Upper lobe of left lung (tissue), 6 donors: ENCODE measurements at places on chromosomes 1 and 21.

DNA sequence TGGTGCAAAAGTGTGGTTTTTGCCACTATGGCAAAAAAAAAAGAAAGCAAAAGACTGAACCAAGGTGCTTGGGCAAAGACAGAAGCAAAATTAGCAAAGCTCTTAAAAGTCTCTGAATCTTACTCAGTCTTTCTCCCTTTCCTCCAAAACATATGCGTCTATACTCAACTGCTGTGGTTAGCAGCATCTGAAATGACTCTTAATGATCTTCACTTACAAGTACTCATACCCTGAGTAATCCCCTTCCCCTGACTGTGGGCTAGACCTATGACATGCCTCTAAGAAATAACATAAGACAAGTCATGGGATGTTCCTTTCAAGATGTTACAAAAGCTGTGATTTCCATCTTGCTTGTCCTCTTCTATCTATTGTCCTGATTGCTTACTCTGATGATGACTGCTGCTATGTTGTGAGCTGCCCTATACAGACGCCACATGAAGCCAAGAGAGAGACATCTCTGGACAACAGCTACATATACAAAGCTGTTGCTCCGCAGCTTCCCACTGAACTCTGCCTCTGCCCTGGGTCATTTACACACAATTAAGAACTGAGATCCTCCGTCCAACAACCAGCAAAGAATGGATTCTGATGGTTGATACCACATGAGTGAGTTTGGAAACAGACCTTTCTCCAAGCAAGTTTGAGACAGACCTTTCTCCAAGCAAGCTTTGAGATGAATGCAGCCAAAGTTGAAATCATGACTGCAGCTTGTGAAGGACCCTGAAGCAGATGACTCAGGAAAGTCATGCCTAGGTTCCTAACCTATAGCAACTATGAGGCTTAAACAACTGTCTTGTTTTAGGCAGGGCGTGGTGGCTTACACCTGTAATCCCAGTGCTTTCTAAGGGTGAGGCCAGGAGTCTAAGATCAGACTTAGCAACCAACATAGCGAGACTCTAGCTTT lies 55.2 kb downstream of the PUM1 start:
- no peak overlapping the region for H3K27ac ChIP-seq
- H3K4me1 ChIP-seq, result peaks cover 30% of the 10 kb centered on the region
- H3K27me3 ChIP-seq, result no peaks in the 10 kb centered on the region
- no peaks in the 10 kb centered on the region for H3K36me3 ChIP-seq
- DNase-seq, result no peak

- no peaks in the 10 kb centered on the region for H3K27me3 ChIP-seq
- no peak overlapping the region for H3K4me3 ChIP-seq
- H3K4me1 ChIP-seq, result no peaks in the 10 kb centered on the region
- H3K27ac ChIP-seq, result no peak overlapping the region
- no peak for DNase-seq
- H3K36me3 ChIP-seq, result no peaks in the 10 kb centered on the region
Observed at GRCh38 chr1:30099587-30100523, 623.5 kb downstream of the MATN1 start.

DNA sequence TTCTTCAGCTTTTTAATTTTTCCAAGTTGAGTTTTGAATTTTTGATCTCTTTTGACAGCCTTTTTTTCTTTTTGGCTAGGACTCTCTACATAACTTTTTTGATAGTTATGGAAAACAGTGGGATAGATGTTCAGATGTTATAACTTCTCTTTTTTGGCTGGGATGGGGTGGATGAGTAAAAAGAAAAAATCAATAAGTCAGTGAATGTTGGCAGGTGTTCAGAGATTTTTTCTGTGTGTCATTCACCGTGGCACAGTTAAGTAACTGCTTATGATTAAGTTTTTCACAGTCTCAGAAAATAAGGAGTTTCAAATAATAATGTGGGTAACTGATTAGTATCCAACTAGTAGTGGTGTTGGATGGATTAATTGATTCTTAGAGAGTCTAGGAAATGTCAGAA lies 24.0 kb downstream of the HS2ST1 start:
- no peaks in the 10 kb centered on the region for H3K36me3 ChIP-seq
- no peak for DNase-seq
- H3K4me1 ChIP-seq, result no peaks in the 10 kb centered on the region
- no peaks in the 10 kb centered on the region for H3K27me3 ChIP-seq
- no peak overlapping the region for H3K27ac ChIP-seq

DNA sequence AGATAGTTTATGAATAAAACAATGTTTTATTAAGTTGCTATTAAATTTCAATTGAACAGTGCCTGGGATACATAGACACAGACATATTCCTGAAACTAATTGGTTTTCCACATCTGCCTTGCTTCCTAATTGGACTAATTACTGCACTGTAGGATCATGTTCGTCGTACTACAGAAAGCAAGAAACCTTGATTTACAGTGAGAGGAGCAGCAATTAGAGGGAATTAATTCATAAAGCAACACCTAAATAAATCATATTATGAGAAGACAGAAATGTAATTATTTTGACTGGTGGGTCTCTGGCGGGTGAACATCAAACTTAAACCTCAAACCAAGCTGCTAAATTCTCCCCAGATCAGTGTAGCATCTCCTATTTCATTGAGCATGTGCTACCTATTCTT lies 124.6 kb upstream of the CAMK1G start:
- no peaks in the 10 kb centered on the region for H3K36me3 ChIP-seq
- H3K27ac ChIP-seq, result no peak overlapping the region
- no peak for DNase-seq
- H3K27me3 ChIP-seq, result no peaks in the 10 kb centered on the region

GRCh38 chr1:157315544-157315943 lies 177.3 kb upstream of the ETV3 start:
- no peaks in the 10 kb centered on the region for H3K4me1 ChIP-seq
- no peaks in the 10 kb centered on the region for H3K27me3 ChIP-seq
- H3K4me3 ChIP-seq, result no peak overlapping the region
- no peak overlapping the region for H3K27ac ChIP-seq
- no peak for DNase-seq

- H3K27ac ChIP-seq, result no peak overlapping the region
- no peaks in the 10 kb centered on the region for H3K36me3 ChIP-seq
Observed at GRCh38 chr1:81542196-81542595, 258.5 kb upstream of the ADGRL2 start.

- H3K27me3 ChIP-seq, result no peaks in the 10 kb centered on the region
- no peaks in the 10 kb centered on the region for H3K36me3 ChIP-seq
- H3K27ac ChIP-seq, result no peak overlapping the region
- no peaks in the 10 kb centered on the region for H3K4me1 ChIP-seq
Observed at GRCh38 chr1:211487082-211487481, 4.9 kb downstream of the RD3 start.

GRCh38 chr1:235624721-235625333 lies 24.8 kb downstream of the GNG4 start:
- no peak overlapping the region for H3K27ac ChIP-seq
- no peak for DNase-seq
- H3K36me3 ChIP-seq, result no peaks in the 10 kb centered on the region
- no peaks in the 10 kb centered on the region for H3K4me1 ChIP-seq
- H3K27me3 ChIP-seq, result no peaks in the 10 kb centered on the region
- no peak overlapping the region for H3K4me3 ChIP-seq

DNA sequence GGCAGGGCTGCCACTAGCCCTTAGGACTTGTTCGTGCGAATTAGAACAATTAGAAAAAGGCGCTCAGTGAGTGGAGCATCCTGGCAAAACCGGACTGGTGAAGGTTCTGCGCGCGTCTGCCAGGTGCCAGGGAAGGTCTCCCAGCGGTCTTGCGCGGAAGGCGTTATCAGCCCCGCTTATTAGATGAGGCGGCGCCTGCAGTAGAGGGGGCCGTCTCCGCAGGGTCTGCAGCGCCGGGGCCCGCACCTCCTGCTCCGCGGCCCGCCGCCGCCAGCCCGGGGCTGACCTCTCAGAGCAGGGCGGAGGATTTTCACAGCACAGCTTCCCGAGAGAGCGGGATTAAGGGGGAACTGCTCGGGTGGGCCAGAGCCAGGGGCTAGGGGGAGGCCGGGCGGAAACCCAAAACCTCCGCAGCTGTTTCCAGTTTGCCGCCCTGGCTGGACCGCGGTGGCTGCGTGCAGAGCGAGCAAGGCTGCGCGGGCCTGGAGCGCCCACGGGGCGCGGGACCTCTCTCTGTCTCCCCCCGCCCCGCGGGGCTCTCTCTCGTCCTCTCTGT lies 155.2 kb downstream of the FOXD2 start:
- no peak overlapping the region for H3K4me3 ChIP-seq
- DNase-seq, result peak; percentile 79
- H3K36me3 ChIP-seq, result no peaks in the 10 kb centered on the region
- H3K27me3 ChIP-seq, result no peaks in the 10 kb centered on the region
- no peak overlapping the region for H3K27ac ChIP-seq
- H3K4me1 ChIP-seq, result peaks cover 10% of the 10 kb centered on the region
